ENCODE measurements at places on chromosomes 1 and 21. TPM values are rescaled to one million over a fixed set of nuclear protein-coding genes. Genes with fewer than 3 reads are reported as not detected.

DNA sequence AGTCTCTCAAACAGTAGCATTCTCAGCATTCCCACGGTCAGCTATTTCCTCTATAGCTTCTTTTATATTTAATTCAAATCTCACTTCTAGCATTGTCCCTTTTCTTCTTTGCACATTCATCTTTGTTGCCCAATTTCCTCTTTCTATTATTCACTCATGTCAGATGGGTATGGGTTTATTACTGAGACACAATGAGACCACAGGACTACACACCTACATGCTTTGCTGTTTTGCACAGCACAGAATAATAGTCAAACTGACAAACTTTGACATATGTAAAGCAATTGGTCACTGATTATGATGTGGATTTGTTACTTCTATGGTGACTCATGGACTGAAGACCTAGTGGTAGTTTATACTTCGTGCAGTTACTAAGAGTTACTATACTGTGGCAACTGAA lies 5.8 kb upstream of the CD1C start:
- DNase-seq, result no peak

- DNase-seq, result peak; percentile 69
Measured at GRCh38 chr1:119771016-119771415, 2.3 kb upstream of the HMGCS2 start.

- no peak for DNase-seq
Measured at GRCh38 chr1:30313176-30313575, 410.2 kb downstream of the MATN1 start.

DNA sequence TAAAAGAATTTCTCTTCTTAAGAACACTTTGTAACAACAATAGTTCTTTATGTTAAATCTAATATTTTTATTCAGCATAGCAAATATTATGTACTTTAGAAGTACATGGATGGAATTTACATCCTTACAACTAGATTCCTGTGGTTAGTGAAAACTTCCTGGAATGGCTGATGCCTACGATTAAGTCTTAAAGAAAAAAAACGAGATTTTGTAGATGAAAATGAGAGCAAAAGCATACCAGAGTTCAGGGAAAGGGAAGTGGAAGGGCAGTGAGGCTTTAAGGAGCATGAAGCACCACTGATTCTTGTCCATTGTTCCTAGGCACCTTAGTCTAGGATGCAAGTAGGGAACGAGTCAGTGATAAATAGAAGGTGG lies 26.7 kb downstream of the CFH start:
- no peak for DNase-seq

- no peak for DNase-seq
Measured at GRCh38 chr1:209634005-209634737, 18.1 kb downstream of the LAMB3 start.

DNA sequence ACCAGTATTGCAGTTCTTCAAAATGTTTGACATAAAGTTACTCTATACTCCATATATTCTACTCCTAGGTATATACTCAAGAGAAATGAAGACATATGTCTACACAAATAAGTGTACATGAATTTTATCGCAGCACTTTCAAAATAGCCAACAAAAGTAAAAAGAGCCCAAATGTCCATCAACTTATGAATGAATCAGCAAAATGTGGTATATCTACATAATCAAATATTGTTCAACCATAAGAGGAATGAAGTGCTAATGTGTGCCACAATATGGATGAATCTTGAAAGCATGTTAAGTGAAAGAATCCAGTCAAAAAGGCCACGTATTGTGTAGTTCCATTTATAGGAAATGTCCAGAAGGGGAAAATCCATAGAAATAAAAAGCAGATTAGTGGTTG lies 98.6 kb upstream of the F3 start:
- DNase-seq, result no peak

- no peak for DNase-seq
Measured at GRCh38 chr21:17422931-17423330, 89.9 kb upstream of the CXADR start.

GRCh38 chr1:14233510-14233909 lies 365.0 kb upstream of the KAZN start:
- no peak for DNase-seq

AVPR1B gene
- not detected for total RNA-seq

CHIA gene
- not detected for total RNA-seq

CCNL2 gene
- total RNA-seq, result 174 TPM
